Activated B cell treated with CpG ODN at 0.5 μM for 24 hours (primary cell): ENCODE measurements at places on chromosomes 16 and 17.
A peak's percentile ranks its signal among the peaks of the same experiment; 100 is the strongest.

- DNase-seq, result peak; percentile 70
Observed at GRCh38 chr17:81291662-81292061, 3.4 kb downstream of the SLC38A10 start.

DNA sequence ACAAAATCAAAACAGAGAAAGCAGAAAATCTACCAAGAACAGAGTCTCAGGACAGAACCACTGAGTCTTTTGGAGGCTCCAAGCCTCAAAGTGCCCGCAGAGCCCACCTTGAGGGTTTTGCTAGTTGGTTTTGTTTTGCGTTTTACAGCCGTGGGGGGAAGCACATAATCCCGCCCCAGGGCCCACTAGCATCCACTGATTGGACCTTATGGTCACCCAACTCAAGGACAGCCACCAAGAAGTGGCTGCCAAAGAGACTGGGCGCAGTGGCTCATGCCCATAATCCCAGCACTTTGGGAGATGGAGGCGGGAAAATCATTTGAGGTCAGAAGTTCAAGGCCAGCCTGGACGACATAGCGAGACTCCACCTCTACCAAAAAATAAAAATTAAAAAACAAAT, 9.9 kb downstream of the ALOX15B start:
- no peak for DNase-seq

GRCh38 chr16:89861648-89862047, 11.7 kb upstream of the TCF25 start:
- no peak for DNase-seq

DNA sequence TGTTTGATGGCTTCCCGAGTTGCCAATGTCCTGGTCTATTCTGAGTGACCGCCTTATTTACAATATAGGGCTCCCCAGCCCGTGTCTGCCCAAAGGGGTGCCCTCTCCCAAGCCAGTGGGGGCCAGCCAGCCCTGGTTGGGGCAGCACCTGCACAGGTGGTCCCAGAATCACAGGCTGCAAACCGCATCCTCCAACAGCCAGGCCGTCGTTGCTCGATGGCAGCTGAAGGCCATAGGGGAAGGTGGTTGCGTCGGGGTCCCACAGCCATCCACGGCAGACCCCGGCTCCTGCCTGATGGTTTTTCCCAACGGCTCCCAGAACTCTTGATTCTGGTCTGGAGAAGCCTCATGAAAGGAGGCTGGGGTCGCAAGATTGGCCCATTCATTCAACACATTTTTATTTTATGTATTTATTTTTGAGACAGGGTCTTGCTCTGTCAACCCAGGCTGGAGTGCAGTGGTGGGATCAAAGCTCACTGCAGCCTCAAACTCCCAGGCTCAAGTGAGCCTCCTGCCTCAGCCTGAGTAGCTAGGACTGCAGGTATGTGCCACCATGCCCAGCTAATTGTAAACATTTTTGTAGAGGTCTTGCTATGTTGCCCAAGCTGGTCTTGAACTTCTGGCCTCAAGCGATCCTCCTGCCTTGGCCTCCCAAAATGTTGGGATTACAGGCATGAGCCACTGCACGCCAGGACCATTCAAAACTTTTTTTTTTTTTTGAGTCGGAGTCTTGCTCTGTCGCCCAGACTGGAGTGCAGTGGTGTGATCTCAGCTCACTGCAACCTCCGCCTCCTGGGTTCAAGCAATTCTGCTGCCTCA, 79.0 kb upstream of the TOB1 start:
- peak; percentile 1 for DNase-seq
